Myometrial cell (primary cell): ENCODE measurements at places on chromosomes 1 and 21. TPM values are rescaled to one million over a fixed set of nuclear protein-coding genes. Genes with fewer than 3 reads are reported as not detected.

Gene GBP2
- 31.7 and 37.5 TPM in 2 replicates for total RNA-seq

Gene IGSF21
- total RNA-seq: not detected in 2 replicates

Gene ZFYVE9
- 16.1 and 17.5 TPM in 2 replicates for total RNA-seq

Gene CCDC27
- not detected in 2 replicates for total RNA-seq

Gene OPRD1
- total RNA-seq: not detected in 2 replicates

Gene CFHR4
- not detected in 2 replicates for total RNA-seq

Gene PRKCZ
- 0.86 and 1.4 TPM in 2 replicates for total RNA-seq

Gene WNT2B
- total RNA-seq: 5.7 and 6.3 TPM in 2 replicates

Gene LCE4A
- total RNA-seq: not detected in 2 replicates

Gene FCRL6
- not detected in 2 replicates for total RNA-seq

Gene PRDM16
- 1.1 TPM in 1 of 2 replicates, not detected in the other for total RNA-seq

Gene SMCP
- not detected in 2 replicates for total RNA-seq

Gene TMEM82
- total RNA-seq: not detected in 2 replicates

Gene SAMD11
- total RNA-seq: 3.2 and 8.2 TPM in 2 replicates

Gene MAP3K21
- total RNA-seq: 0.29 and 0.35 TPM in 2 replicates

Gene CHAF1B
- 7.8 and 10.7 TPM in 2 replicates for total RNA-seq

Gene CD1B
- total RNA-seq: not detected in 2 replicates

Gene C1orf105
- total RNA-seq: not detected in 2 replicates

Gene MAP10
- total RNA-seq: 1.2 TPM in 2 replicates

Gene LRRC38
- not detected in 2 replicates for total RNA-seq

Gene ST6GALNAC3
- total RNA-seq: 0.58 and 2.8 TPM in 2 replicates

Gene IER5
- total RNA-seq: 39.3 and 50.2 TPM in 2 replicates

Gene ANXA9
- 1.2 and 1.4 TPM in 2 replicates for total RNA-seq

Gene WDR4
- 4.4 and 6.1 TPM in 2 replicates for total RNA-seq

Gene C1QTNF12
- 1.1 TPM in 1 of 2 replicates, not detected in the other for total RNA-seq

Gene OR2W3
- not detected in 2 replicates for total RNA-seq

Gene GJA5
- total RNA-seq: not detected in 2 replicates

Gene OR2M7
- not detected in 2 replicates for total RNA-seq

Gene CLDN17
- not detected in 2 replicates for total RNA-seq

Gene PCP4
- total RNA-seq: not detected in 2 replicates

Gene FCRL2
- total RNA-seq: not detected in 2 replicates

Gene CSF3R
- not detected in 2 replicates for total RNA-seq

Gene CYP4B1
- total RNA-seq: not detected in 2 replicates

Gene PGLYRP4
- not detected in 2 replicates for total RNA-seq

Gene SERINC2
- total RNA-seq: 49.3 and 54.5 TPM in 2 replicates

Gene LYPD8
- not detected in 2 replicates for total RNA-seq

Gene NEK2
- 24.2 and 29.1 TPM in 2 replicates for total RNA-seq

Gene FMO4
- total RNA-seq: 4.0 and 4.1 TPM in 2 replicates

Gene ERG
- not detected in 2 replicates for total RNA-seq

Gene RORC
- total RNA-seq: not detected in 2 replicates
